Endodermal cell (in vitro differentiated cells): ENCODE measurements at places on chromosomes 5 and 9. TPM values are rescaled to one million over a fixed set of nuclear protein-coding genes. Genes with fewer than 3 reads are reported as not detected.
A peak's percentile ranks its signal among the peaks of the same experiment; 100 is the strongest.

DNA sequence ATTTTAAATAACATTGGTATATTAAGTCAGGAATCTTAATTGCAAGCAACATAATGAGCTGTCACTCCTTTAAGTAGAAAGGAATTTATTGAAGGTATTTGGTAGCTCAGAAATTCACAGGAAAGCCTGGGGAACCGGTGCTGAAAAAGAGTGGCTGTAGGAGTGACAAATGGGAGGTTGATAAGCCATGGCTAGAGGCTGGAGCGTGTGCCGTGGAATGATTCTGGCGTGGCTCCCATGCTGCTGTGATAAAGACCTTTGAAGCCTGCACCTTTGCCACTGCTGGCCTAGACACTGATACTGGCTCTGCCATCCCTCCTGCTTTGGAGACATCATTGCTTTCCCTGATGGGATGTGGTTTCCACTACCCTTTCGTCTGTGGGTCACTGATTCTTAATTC is 65.7 kb upstream of the ATG10 start:
- no peak for DNase-seq

GRCh38 chr5:144323181-144323580 is 152.5 kb downstream of the KCTD16 start:
- no peak for DNase-seq

GRCh38 chr5:83281176-83281575 is 190.4 kb upstream of the VCAN start:
- no peak for DNase-seq

GRCh38 chr5:171945066-171945465 is 61.4 kb downstream of the FBXW11 start:
- DNase-seq = no peak

DNA sequence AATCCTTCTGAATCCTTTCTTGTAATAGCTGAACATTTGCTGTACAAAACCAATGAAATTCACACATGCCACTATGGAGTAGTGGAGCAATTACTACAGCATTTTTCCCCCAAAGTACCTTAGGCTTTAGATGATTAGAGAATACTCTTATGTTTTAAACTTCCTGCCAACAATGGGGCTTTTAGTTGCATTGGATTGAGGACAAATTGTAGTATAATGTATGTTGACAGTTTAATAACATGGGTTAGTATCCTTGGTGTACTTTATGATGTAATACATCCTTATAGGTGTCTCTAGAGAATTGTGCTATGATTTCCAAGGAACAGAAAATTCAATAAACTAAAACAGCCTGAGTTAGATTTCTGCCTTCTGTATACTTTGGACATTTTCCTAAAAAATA is 422.7 kb upstream of the GRAMD2B start:
- no peak for DNase-seq

DNA sequence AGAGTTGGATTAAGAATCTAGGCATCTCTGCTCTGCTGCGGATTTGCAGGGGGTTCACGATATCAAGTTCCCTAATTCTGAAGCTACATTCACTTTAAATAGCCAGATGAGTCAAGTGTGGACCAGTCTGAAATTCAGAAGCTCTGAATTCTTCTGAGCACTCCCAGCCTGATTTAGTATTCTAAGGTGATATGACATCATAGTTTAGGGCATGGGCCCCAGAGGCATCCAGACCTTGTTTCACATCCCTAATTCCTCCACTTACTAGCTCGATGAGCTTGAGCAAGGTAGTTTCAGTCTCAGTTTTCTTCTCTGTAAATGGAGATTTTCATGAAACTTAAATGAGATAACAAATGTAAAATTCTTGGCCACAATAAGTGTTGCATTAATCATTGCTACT is 65.2 kb downstream of the TMEM167A start:
- DNase-seq = no peak

DNA sequence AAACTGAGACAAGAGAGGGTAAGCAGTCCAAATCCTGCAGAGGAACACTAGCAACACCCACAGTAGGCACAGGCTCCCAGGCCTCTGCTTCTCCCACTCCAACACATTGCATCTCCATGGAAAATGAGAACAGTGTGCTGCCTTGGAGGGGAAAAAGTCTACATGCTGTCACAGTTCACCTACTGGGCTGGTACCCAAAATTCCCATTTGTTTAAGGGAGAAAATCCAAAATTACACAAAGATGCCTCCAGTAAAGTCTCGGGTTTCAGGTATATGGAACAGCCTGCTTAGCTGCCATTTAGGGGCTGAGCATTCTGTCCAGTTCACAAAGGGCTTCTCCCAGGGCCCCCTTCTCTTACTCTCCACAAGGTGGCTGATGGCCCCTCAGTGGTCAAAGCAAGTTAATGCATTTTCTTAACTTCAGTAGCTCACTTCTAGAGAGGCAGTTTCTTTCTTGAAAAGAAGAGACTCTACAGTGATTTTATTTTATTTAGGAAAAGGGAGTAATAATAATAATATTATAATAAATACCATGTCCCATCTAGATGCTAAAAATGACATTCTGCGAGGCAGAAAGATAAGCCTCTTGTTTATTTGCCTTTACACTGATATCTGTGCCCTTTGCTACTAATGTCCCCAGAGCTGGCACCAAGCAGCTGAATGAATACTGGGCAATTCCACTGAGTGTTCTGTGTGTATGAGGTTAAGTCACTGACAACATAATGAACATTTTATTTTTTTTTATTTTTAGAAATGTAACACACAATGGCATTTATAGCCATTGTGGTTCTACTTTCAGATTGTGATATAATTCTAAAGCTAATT is 89.4 kb downstream of the RGS7BP start:
- DNase-seq = peak; percentile 75

- DNase-seq = peak; percentile 47
These were observed 644 bp downstream of the NIM1K start for GRCh38 chr5:43192558-43193180.

DNA sequence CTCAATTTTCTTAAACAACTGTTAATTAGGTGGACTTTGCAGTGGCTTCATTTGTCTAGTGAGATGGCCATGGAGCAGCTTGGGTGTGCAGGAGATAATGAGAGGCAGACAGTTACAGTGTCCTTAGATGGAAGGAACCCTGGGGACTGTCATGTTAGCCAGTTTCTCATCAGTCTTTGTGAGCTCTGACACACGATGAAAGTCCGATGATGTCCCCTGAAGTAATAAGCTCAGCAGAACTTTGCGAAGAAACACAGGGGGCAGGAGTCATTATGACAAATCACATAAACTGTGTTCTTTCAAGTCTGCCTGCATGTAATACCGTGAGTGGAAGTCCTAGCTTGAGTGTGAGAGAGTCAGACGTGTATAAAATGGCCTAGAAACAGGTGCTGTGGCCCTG is 201.8 kb downstream of the DRD1 start:
- DNase-seq = no peak

GRCh38 chr9:35749515-35750255 is 598 bp downstream of the RGP1 start:
- peak; percentile 82 for DNase-seq

DNA sequence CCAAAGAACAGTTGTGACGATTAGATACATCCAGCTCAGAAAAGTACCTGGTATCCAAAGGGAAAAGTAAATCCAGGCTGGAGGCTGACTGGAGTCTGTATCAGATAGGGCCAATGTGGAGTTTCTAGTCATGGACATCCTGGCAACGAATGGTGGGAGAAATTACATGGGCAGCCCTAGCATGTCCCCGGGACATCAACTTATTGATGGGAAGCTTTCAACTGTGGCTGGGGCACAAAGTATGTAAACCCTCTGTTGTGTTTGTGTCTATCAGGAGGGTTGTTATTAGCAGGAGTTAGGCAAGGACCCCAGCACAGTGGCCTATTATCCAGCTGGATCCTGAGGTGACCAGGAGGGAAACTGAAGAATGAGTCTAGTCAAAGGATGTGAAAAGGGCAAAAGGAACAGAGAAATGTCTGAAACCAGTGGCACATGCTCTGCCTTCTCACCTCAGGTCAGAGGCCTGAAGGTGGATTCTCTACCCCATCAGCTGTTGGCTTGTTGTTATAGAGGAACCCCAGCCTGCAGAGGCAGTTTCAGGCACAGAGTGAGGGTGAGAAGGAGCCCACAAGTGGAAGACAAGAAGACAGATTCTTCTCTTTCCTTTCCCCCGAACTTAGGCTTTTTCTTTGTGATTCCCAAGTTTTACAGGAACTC is 19.9 kb downstream of the IFNW1 start:
- no peak for DNase-seq

DNA sequence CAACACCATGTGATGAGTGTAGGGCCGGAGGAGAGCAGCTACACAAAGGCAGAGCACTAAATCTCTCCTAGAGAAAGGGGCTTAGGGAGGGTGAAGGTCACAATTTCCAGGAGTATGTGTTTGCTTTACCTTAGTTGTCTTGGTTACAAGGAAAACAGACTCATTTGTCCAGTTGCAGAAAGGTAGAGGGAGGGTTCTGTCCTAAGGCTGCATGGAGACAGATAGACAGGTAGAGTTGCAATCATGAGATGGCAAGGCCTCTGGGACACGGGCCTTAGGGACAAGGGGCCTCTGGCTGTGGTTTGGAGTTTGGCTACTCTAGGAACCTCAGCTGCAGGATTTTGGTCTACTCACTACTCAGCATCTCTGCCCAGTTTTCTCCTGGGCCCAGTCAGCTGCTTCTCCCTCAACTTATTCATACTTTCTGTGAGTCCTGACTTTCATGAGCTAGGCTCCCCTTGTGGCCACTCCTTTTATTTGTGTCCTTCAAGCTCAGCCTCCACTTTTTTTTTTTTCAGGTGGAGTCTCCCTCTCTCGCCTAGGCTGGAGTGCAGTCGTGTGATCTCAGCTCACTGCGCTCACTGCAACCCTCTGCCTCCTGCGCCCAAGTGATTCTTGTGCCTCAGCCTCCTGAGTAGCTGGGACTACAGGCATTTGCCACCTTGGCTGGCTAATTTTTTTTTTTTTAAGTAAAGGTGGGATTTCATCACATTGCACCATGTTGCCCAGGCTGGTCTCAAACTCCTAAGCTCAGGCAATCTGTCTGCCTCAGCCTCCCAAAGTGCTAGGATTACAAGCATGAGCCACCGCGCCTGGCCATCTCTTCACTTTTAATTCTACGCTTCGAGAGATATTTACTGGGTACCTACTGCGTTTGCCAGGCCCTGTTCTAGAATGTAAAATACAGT is 76.6 kb downstream of the PTPDC1 start:
- DNase-seq = peak; percentile 42

GRCh38 chr9:131980267-131981016 is 99.2 kb downstream of the MED27 start:
- no peak for DNase-seq

DNA sequence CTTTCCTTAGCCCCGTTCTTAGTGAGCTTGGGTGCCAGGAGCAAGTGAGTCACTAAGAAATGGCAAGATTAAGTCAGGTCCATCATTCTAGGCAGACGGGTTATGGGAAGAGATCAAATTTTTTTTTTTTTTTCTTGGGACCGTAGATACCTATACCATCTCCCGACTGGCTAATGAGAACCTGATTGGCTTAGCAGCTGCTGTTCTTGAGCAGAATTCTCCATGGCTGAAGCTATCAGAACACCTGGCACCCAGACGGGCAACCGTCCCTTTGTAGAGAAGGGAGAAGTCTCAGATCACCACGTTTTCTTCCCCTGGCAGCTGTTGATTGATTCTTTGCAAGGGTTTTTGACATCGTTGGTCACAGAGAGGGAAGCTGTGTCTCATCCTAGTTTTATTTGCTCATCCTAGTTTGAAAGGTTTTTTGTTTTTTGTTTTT is 78.6 kb downstream of the AOPEP start:
- no peak for DNase-seq

- no peak for DNase-seq
These were observed at the start of gene PCDHGB3 for GRCh38 chr5:141369994-141370848. TSS of gene PCDHGB3 (plus strand) at chr5:141370242. CDS start at chr5:141370395, 153 bp downstream.

- no peak for DNase-seq
These were observed 27.7 kb downstream of the UBLCP1 start for GRCh38 chr5:159290741-159291140.

GRCh38 chr9:112169368-112169767 is 5.7 kb downstream of the SUSD1 start:
- DNase-seq = no peak

DNA sequence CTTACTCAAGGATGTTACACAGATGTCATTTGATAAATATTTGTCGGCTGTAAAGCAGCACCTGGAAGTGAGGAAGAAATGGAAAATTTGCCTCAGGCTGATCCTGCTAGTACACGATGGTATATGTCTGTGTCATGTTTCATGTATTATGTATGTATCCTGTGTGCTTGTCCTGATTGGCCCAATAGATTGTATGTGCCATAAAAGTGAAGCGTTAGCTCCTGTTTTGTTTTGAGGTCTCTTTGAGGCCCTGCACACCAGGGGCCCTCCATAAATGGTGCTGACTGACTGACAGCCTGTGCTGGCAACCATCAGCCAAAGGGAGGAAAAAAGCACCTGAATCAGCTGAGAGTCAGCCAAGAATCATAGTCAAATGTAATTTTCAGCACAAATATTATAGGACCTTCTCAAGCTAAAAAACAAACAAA is 11.8 kb upstream of the LNPEP start:
- no peak for DNase-seq

DNA sequence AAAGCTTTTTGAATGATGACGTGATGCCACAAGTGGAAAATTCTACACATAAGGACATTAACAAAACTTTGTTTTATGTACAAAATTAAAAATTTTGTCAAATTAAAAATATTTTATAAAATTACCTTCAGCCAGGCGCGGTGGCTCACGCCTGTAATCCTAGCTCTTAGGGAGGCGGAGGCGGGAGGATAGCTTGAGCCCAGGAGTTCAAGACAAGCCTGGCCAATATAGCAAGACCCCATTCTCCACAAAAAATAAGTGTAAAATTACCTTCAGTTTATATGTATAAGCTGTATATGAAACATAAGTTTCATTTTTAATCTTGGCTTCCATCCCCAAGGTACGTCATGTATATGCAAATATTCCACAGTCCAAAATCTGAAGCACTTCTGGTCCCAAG is 40.9 kb downstream of the CDK7 start:
- DNase-seq = no peak

The OBP2B gene
- total RNA-seq = not detected in 3 replicates

The SLC6A18 gene
- not detected in 2 replicates for total RNA-seq

The LVRN gene
- 0.09 and 0.26 TPM in 2 replicates for total RNA-seq

The RAD17 gene
- 30.5 to 40.0 TPM (median 37.4 TPM) in 3 replicates for total RNA-seq

The NEUROG1 gene
- not detected in 2 replicates for total RNA-seq

The IL31RA gene
- total RNA-seq = not detected in 3 replicates

The CNTNAP3 gene
- 0.97 to 1.4 TPM (median 1.1 TPM) in 3 replicates for total RNA-seq

The NIM1K gene
- 1.0 TPM in 1 of 3 replicates, not detected in the others for total RNA-seq

The F12 gene
- total RNA-seq = 2.7 to 7.0 TPM (median 2.9 TPM) in 3 replicates

The TNFSF8 gene
- total RNA-seq = not detected in 3 replicates

The WDR38 gene
- total RNA-seq = not detected in 3 replicates

The C1QTNF3 gene
- 2.1 to 7.2 TPM (median 6.3 TPM) in 3 replicates for total RNA-seq
